Activated CD8-positive, alpha-beta T cell treated with anti-CD3 and anti-CD28 coated beads, Interleukin-2, amount 10 ng/mL, durations not matched to agents 7 days and 5 days (primary cell): ENCODE measurements at places on chromosomes 6 and 20. TPM values are rescaled to one million over a fixed set of nuclear protein-coding genes. Genes with fewer than 3 reads are reported as not detected.

Gene RALGAPA2
- total RNA-seq, result 21.8 TPM

Gene LY86
- total RNA-seq, result 2.9 TPM

Gene DAAM2
- total RNA-seq, result not detected

Gene ANKEF1
- total RNA-seq, result 3.6 TPM

Gene SIRPB2
- total RNA-seq, result not detected

Gene ELOVL4
- 0.55 TPM for total RNA-seq

Gene WFDC12
- not detected for total RNA-seq

Gene TINAG
- not detected for total RNA-seq

Gene KCNK16
- total RNA-seq, result not detected

Gene DSN1
- total RNA-seq, result 40.2 TPM

Gene PRSS35
- not detected for total RNA-seq

Gene NOX3
- not detected for total RNA-seq

Gene PTK7
- 1.2 TPM for total RNA-seq

Gene TSBP1
- total RNA-seq, result not detected

Gene ILRUN
- total RNA-seq, result 58.8 TPM

Gene PCED1A
- total RNA-seq, result 17.3 TPM
